ENCODE measurements at places on chromosomes 1 and 21.

- DNase-seq: no peak
Observed at GRCh38 chr1:190439447-190439846, 38.2 kb downstream of the BRINP3 start.

DNA sequence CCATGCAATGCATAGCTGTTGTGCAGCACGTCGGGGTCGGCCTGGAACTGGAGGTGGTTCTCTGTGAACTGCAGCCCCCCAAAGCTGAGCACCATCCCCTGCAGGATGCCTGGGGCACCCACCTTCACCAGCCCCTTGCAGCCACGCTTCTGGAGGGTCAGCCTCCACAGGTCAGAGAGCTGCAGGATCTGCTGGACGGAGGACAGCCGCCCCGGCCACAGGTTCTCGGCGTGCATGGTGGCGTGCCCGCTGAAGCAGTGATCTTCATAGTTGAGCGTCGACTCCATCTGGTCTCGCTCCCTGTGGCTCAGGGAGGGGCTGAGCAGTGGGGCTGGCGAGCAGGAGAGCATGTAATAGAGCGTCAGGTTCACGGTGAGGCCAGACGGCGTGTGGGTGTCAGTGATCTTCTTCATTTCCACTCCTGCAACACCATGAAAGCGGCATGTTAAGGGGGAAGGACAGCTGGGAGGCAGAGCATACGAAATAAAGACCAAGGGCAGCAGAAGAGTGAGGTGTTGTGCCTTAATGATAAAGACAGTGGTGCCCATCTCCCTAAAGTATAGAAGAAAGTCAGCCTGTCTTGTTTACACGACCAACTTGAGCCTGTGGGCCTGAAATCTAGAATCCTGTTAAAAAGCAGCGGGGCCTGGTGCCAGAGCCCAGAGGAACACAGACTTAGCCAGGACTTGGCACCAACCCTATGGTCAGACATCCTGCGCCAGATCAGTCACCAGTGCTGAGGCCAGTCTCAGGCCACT lies 3.0 kb downstream of the KIAA2013 start:
- DNase-seq: no peak

- DNase-seq: no peak
Observed at GRCh38 chr1:82807563-82807962, 1006.8 kb downstream of the ADGRL2 start.

- no peak for DNase-seq
Observed at GRCh38 chr1:176568185-176568584, 105.2 kb downstream of the PAPPA2 start.

GRCh38 chr1:248704606-248705005 lies 2.0 kb upstream of the OR14I1 start:
- DNase-seq: no peak

- no peak for DNase-seq
Observed at GRCh38 chr1:19910650-19911049, 12.8 kb downstream of the PLA2G2E start.

DNA sequence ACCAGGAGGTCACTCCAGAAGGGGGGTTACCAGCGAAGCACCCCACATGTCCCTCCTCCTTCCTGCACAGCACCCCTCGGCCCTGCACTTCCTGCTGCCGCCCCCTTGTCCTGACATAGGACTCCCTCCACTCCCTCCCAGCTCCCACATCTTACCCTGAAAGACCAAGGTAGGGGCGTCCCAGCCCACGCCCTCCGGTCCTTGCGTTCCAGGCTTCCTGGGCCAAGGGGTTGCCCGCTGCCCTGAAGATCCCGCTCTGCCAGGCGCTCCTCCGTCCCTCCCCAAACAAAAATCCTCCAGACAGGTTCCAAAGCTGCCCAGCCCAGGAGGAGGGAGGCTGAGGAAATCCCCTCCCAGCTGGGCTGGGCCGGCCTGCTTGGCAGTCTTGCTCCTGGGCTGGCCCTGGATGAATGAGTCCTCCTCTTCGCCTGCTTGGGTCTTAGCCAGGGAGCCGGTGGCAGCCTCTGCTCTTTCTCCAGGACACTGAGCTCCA lies at the start of gene RHBDL2:
TSS of gene RHBDL2 (minus strand) at position 304 of the 493 bp plus-strand sequence. CDS start 22,618 bp downstream, outside the sequence.
- DNase-seq: peak; percentile 23

DNA sequence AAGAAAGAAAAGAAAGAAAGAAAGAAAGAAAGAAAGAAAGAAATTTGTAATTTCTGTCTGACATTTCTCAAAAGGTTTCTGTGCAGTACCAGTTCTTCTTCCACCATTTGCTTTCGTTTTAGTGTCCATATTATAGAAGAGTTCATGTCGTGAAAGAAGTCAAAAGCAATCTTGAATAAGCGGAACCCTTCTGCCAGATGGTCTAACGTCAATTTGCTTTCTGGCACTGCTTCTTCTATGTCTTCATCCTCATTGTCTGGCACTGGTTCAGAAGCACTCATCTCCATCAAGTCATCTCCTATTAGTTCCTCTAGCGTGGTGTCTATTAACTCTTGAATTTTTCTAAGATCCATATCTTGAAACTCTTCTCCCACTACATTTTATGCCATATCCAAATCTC lies 170.0 kb upstream of the KCTD3 start:
- no peak for DNase-seq

GRCh38 chr1:168617974-168618750 lies 41.8 kb downstream of the XCL1 start:
- DNase-seq: no peak

- DNase-seq: no peak
Observed at GRCh38 chr1:61358770-61359455, 276.6 kb downstream of the NFIA start.

- DNase-seq: peak; percentile 82
Observed at GRCh38 chr1:9004700-9005394, 21.4 kb downstream of the SLC2A7 start.

GRCh38 chr1:115402753-115403184 lies 64.7 kb upstream of the NGF start:
- DNase-seq: peak; percentile 42

DNA sequence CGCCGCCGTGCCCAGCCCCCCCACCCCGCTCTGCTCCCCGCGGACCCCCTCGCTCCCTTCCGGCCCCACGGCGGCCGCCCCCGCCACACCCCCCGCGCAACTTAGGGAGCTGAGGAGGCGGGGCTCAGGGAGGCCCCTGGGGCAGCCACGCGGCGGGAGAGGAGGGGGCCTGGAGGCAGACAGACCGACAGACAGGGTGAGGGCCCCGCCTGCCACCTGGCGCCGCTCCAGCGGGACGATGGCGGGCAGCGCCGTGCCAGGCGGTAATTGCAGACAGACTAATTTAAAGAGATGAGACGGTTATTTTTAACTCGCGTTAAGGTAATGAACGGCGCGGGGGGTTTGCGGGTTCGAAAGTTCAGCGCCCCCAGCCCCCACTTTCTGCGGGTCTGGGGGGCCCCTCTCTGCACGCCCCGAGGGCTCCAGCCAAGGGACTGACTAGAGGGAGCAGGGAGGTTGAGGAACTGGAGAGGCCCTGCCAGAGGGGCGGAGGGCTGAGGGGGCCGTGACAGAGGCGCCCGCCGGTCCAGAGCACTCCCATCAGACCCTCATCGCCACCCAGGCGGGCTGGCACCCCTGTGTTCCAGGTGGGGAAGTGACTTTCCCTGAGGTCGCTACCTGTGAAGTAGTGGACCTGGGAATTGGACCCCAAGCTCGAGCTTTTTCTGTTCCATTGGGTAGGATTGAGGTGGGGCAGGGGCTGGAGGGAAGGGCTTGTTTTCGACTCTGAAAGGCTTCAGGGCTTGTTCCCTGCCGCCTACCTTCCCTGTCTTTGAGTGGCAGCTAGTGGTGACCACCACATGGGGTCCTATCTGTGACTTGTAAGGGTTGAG lies 5.4 kb downstream of the FOXO6 start:
- no peak for DNase-seq

- peak; percentile 39 for DNase-seq
Observed at GRCh38 chr1:51516649-51517158, 2.4 kb downstream of the EPS15 start.

GRCh38 chr1:244699741-244700140 lies 46.8 kb downstream of the DESI2 start:
- DNase-seq: no peak

DNA sequence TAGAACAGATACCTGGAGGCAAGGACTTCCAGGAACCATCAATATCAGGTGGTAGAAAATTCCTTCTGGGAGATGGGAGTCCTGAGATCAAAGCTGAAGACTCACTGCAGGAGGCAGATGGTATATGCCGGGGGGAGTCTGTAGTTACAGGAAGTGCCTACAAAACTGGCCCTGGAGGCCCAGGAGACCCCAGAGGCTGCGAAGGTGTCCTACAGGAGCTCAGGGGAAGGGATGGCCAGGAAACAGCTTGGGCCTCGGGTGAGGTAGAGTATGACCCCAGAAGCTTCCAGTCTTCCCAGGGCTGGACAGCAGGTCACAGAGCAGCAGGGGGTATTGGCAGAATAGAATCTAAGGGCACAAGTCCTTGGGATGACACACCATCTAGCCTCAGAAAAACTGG lies 16.4 kb downstream of the IGFN1 start:
- DNase-seq: no peak

DNA sequence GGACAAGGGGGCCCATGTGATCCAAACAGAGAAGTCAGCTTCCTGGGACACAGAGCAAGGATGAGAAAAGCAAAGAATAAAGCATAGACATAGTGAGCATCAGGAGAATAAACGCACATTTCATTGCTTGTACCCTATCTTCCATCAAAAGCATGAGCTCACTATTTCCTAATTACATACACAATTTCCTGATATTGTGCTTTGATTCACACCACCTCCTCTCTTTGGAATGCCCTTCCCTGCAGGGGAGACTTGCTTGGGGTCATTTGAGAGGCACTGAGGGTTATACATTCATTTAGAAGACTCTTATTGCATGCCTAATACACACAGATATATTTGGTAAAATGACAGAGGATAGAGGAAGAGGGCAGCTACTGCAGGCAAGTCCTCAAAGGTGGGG lies 185.4 kb downstream of the SEC16B start:
- no peak for DNase-seq

- peak; percentile 21 for DNase-seq
Observed at GRCh38 chr1:50474859-50475809, 51.9 kb upstream of the DMRTA2 start.

DNA sequence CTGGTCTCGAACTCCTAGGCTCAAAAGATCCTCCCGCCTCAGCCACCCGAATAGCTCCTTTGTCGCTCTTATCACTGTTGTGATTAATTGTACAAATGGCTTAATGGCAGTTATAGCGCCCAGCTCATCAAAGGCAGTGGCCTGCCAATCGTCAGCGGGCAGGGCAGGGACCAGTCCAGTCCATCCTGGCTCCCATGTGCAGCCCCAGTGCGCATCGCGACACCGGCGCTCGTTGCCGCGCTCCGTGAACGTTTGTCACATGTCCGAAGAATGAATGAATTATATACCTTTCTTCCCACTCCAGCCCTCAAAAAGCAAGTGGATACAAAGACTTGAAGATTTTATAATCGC lies 18.4 kb downstream of the MTX1 start:
- DNase-seq: peak; percentile 57

DNA sequence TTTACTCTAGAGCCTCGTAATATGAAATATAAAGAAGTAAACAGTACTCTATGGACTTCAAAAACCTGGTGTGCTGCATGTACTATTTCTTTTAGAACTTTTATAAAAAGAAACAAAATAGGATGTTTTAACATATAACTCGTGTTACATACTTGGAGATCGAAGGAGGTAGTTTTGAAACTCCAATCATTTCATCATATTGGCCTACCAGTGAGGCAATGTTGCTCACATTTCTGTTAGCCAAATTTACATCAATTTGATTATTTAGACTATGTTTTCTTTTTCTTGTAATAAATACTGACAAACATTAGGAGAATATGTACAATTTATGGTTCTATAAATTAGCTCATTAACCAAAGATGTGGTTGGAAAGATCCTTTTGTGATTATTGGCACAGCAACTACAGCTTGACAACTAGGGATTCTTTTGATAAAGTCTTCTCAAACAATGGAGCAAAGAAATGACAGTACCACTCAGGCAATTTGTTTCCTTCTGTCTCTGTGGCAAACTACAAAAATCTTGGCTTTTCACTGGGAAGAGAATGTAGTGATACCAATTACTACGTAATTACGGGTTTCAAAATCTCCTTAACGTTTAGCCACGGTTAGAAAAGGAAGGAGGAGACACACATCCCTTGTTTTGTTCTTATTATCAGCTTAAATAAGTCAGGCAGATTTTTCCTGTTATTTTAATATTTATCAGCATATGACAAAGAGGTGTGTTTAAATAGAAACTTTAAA lies 266.6 kb upstream of the SGIP1 start:
- no peak for DNase-seq

GRCh38 chr21:23292292-23292691 lies 2294.1 kb downstream of the NCAM2 start:
- no peak for DNase-seq

DNA sequence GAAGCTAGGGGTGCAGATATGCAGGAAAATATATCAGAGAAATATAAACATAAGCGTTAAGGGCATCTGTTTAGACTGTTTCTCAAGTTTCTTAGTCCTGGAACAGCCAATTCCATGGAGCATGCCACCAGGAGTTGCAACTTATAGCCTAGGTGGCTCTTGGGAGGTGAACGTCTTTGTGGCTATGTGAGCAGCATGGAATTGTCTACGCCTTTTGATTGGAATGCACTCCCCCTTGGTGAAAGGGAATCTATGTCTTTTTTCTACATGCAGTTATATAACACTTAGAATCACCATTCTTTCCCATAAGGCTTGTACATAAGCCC lies 12.4 kb downstream of the RCSD1 start:
- no peak for DNase-seq

DNA sequence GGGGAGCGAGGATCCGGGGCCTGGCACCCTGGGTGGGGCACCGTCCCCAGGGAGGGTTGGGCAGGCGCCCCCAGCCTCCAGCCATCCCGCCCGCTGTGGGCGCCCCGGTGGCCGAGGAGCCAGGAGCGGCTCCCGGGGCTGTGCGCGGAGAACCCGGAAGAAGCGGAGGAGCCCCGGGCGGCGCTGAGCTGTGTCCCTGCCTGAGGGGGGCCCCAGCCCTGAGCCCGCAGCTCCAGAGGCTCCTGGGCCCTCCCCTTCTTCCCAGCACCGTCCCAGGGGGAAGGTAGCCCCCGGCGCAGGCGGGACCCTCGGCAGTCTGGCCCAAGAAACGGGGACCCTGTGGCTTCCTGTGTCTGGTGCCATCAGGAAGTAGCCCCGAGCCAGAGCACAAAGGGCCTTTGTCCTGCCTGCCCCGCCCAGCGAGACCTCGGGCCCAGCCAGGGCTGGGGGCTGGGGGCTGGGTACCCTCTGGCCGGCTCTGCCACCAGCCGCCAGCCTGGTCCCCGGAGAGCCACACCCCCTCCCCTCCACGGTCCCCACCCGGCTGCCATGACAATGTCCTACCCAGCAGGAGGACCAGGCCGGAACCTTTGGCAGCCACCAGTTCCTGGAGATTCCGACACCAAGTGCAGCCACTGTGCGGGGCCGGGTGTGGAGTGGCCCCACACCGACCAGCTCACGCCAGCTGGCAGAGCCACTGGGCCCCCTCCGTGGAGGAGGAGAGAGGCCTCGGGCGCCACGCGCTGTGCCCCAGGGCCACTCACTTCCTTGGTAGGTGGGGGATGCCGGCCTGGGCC lies 15.6 kb upstream of the TTLL10 start:
- peak; percentile 28 for DNase-seq

GRCh38 chr21:45054927-45055612 lies 19.3 kb upstream of the ADARB1 start:
- no peak for DNase-seq

DNA sequence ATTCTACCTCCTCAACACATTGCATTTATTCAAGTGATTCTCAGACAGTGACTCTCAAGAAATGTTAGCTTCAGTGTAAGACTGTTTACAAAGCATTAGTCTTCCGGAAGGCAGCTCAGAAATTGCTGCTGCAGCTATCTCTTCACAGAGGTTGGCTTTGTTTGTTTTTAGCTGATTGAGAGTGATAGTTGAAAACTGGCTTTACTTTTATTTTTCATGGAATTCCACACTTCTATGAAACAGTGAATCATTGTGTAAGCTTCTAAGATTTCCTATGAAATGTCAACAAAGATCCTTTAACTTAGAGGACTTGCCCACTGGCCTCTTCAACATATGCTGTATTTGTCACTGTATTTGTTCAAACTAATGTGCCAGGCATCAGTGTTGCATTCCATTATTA lies 121.3 kb downstream of the TNNI3K start:
- peak; percentile 80 for DNase-seq
